Ascending aorta (tissue), 2 donors: ENCODE measurements at places on chromosomes 5 and 9. TPM values are rescaled to one million over a fixed set of nuclear protein-coding genes. Genes with fewer than 3 reads are reported as not detected.
A peak's percentile ranks its signal among the peaks of the same experiment; 100 is the strongest.

LVRN gene
- total RNA-seq, result 4.2 TPM

EQTN gene
- total RNA-seq, result not detected

STKLD1 gene
- total RNA-seq, result not detected

FBN2 gene
- total RNA-seq, result 0.11 TPM

LCN2 gene
- total RNA-seq, result not detected

SCAMP1 gene
- 15.0 TPM for total RNA-seq

DNA sequence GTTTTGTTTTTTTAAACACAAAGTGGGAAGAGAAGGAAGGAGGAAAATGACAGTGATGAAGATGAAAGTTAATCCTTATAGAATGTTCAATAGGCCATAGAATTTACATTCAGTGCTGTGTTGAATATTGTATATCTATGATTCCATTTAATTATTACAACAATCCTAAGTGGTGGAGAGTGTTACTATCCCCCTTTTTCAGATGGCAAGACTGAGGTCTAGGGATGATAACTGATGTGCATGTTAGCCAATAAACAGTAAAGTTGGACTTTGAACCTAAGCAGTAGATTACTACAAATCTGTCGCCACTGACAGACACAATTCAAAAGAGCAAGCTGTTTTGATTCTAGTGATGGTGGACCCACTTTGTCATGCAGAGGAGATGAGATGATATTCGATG lies 237.9 kb downstream of the ARHGAP26 start:
- no peaks in the 10 kb centered on the region for H3K36me3 ChIP-seq
- no peak for DNase-seq
- H3K4me1 ChIP-seq, result peaks cover 3% of the 10 kb centered on the region
- H3K27me3 ChIP-seq, result no peaks in the 10 kb centered on the region
- H3K4me3 ChIP-seq, result no peak overlapping the region

GRCh38 chr5:35436400-35437057 lies 181.1 kb upstream of the SPEF2 start:
- no peak overlapping the region for H3K4me3 ChIP-seq
- H3K27ac ChIP-seq, result no peak overlapping the region
- no peaks in the 10 kb centered on the region for H3K27me3 ChIP-seq
- H3K4me1 ChIP-seq, result no peaks in the 10 kb centered on the region

GRCh38 chr5:79130781-79131180 lies 19.2 kb downstream of the BHMT start:
- no peak overlapping the region for H3K27ac ChIP-seq
- DNase-seq, result no peak
- H3K36me3 ChIP-seq, result no peaks in the 10 kb centered on the region

DNA sequence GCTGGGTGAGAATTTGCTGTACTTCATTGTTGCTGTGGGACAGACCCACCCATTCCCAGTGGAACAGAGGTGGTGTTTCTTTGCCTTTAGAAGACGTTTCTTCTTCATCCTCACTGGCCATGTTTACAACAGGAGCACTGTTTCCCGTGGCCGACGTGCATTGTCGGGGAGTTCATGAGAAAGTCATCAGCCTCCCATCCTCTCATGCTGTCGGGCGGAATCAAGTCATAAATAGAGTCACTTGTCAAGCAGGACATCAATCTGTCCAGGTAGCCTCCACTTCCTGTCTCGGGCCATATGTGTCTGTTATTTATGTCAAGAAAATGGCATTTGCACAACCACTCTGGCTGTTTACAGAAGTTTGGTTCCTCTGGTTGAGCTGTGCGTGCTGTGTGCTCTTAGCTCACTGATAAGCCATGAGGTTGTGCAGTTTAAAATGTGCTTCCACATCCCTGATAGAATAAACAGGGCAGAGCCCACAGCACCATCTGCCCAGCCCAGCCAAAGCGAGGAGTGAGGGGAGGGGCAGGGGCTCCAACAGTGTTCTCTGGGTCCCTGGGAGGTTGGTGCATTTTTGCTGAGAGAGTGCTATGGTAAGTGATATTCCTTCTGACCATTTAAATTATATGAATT lies 401.9 kb upstream of the IRX2 start:
- DNase-seq, result no peak
- no peaks in the 10 kb centered on the region for H3K36me3 ChIP-seq
- no peak overlapping the region for H3K4me3 ChIP-seq
- no peaks in the 10 kb centered on the region for H3K4me1 ChIP-seq
- H3K27ac ChIP-seq, result no peak overlapping the region

- H3K36me3 ChIP-seq, result no peaks in the 10 kb centered on the region
- no peaks in the 10 kb centered on the region for H3K27me3 ChIP-seq
- no peak for DNase-seq
- no peak overlapping the region for H3K4me3 ChIP-seq
- no peak overlapping the region for H3K27ac ChIP-seq
- H3K4me1 ChIP-seq, result no peaks in the 10 kb centered on the region
Measured at GRCh38 chr5:136439367-136439766, 74.0 kb upstream of the TRPC7 start.

- no peak overlapping the region for H3K4me3 ChIP-seq
- H3K27me3 ChIP-seq, result no peaks in the 10 kb centered on the region
- H3K4me1 ChIP-seq, result no peaks in the 10 kb centered on the region
- DNase-seq, result no peak
- H3K36me3 ChIP-seq, result no peaks in the 10 kb centered on the region
Measured at GRCh38 chr9:107158321-107158720, 124.8 kb upstream of the RAD23B start.

DNA sequence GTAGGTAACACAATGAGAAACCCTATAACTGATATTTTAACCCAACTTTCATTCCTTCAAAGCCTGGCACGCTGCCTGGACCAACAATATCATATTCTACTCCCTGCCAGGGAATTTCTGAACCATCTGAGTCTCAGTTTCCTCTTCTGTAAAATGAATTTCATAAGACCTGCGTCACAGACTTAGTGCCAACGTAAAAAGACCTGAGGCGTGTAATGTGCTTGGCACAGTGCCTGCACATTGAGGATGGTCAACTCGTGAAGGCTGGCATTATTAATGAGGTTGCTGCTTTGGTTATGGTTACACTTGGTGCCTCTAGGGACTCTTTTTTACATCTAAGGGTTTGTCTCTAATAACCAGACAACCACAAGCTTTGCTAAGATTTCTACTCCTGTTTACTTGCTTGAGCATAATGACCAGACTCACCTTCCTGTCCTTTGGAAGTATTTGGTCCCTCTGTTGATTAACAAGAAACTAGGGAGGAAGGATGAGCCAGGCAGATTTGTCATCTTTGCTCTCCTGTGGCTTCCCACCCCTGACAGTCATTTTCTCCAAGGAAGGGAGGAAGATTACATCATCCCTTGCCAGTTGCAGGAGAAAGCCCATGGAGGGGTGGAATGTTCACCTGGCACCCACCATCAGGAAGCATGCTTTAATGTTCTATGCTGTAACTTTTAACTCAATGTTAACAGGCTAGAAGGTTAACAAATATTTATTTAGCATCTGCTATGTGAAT lies 79.0 kb downstream of the PAPPA start:
- no peak overlapping the region for H3K4me3 ChIP-seq
- H3K36me3 ChIP-seq, result peaks cover 9% of the 10 kb centered on the region
- no peak for DNase-seq
- H3K27me3 ChIP-seq, result no peaks in the 10 kb centered on the region
- H3K27ac ChIP-seq, result no peak overlapping the region

GRCh38 chr5:181223729-181224389 lies 778 bp downstream of the TRIM41 start:
- H3K4me3 ChIP-seq, result peak overlapping the region; percentile 79
- H3K27me3 ChIP-seq, result no peaks in the 10 kb centered on the region
- peak; percentile 81 for DNase-seq
- H3K4me1 ChIP-seq, result peaks cover 7% of the 10 kb centered on the region
- H3K27ac ChIP-seq, result peak overlapping the region; percentile 93

DNA sequence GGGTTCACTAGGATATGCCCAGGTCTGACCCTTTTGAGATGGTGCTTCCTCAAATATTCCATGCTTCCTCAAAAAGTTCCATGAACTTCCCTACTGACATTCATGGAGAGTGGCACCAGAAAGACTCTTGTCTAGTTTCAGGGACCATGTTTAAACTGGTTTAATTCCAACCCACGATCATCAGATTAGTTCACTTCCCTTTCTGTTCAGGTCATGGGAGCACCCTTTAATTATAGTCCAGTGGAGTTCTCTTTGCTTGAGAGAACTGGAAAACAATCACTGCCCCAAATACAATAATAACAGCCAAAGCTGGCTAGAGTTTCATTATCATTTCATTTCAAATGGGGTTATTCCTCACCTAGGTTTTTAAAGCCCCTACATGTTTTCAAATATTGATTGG lies 9.7 kb upstream of the ERBIN start:
- H3K4me1 ChIP-seq, result no peaks in the 10 kb centered on the region
- H3K4me3 ChIP-seq, result no peak overlapping the region
- no peak for DNase-seq
- H3K27ac ChIP-seq, result no peak overlapping the region
- no peaks in the 10 kb centered on the region for H3K27me3 ChIP-seq

DNA sequence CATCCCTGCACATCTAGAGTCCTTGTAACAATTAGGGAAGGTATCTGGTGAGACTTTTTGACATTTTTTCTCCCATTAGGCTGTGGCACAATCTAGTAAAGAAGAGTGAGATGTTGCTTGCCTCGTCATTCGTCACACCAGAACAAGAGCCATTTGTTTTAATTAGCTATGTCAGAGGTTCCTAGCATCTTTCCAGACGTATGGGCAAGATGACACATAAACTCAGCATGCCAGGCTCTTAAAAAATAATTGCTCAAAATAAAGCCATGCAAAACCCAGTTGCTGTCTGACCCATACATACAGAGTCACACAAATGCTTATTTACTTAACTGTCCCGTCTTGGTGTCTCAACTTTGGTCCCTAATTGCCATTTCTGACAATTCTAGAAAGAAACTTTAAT lies 125.9 kb downstream of the TRPM3 start:
- no peaks in the 10 kb centered on the region for H3K36me3 ChIP-seq
- DNase-seq, result no peak
- H3K4me1 ChIP-seq, result peaks cover 3% of the 10 kb centered on the region
- no peaks in the 10 kb centered on the region for H3K27me3 ChIP-seq

- no peak overlapping the region for H3K27ac ChIP-seq
- no peaks in the 10 kb centered on the region for H3K4me1 ChIP-seq
- no peaks in the 10 kb centered on the region for H3K36me3 ChIP-seq
- DNase-seq, result no peak
- no peaks in the 10 kb centered on the region for H3K27me3 ChIP-seq
- no peak overlapping the region for H3K4me3 ChIP-seq
Measured at GRCh38 chr9:77651203-77651602, 3.1 kb upstream of the GNA14 start.

GRCh38 chr5:143237664-143238063 lies 165.8 kb downstream of the NR3C1 start:
- DNase-seq, result no peak
- no peak overlapping the region for H3K4me3 ChIP-seq
- no peaks in the 10 kb centered on the region for H3K36me3 ChIP-seq
- no peak overlapping the region for H3K27ac ChIP-seq

GRCh38 chr5:92332039-92332438 lies 948.9 kb upstream of the ARRDC3 start:
- no peak for DNase-seq
- H3K36me3 ChIP-seq, result no peaks in the 10 kb centered on the region
- no peak overlapping the region for H3K27ac ChIP-seq
- H3K4me3 ChIP-seq, result no peak overlapping the region
- no peaks in the 10 kb centered on the region for H3K27me3 ChIP-seq

- H3K27me3 ChIP-seq, result no peaks in the 10 kb centered on the region
- H3K4me1 ChIP-seq, result no peaks in the 10 kb centered on the region
- H3K4me3 ChIP-seq, result no peak overlapping the region
- DNase-seq, result no peak
Measured at GRCh38 chr5:143431789-143432188, 28.3 kb upstream of the NR3C1 start.

DNA sequence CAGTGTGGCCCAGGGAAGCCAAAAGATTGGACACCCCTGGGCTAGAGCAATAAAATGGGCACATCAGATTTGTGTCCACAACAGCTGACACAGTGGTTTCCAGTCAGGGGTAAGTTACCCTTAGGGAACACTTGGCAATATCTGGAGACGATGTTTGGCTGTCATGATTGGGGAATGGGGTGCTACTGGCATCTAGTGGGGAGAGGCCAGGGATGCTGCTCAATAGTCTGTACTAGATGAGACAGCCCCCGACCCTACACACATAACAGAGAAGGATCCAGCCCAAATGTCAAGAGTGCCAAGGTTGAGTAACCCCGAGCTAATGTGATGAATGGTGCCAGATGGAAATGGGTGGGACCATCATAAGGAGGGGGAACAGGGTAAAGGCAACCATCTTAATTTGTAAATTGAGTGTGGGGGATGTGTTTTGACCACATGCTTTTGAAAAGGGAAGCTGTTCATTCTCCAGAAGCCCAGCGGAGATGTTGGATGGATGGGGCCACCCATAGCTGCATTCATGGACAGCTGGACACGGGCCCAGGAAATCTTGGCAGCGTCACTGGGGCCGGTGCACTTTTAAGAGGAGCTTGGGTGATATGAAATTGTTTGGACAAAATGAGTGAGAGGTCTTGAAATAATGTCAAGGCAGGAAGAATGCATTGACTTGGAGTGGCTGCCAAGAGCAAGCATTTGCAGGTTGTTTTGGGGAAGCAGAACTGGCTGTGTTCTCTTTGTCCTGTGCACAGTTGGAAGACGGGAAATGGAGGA lies 33.4 kb downstream of the SYK start:
- DNase-seq, result no peak
- H3K4me1 ChIP-seq, result no peaks in the 10 kb centered on the region
- H3K27me3 ChIP-seq, result no peaks in the 10 kb centered on the region
- no peak overlapping the region for H3K4me3 ChIP-seq
- no peaks in the 10 kb centered on the region for H3K36me3 ChIP-seq

- no peak overlapping the region for H3K4me3 ChIP-seq
- H3K4me1 ChIP-seq, result peaks cover 6% of the 10 kb centered on the region
- no peak for DNase-seq
- no peaks in the 10 kb centered on the region for H3K36me3 ChIP-seq
- H3K27ac ChIP-seq, result peak overlapping the region; percentile 47
Measured at GRCh38 chr5:88792144-88792840, 90.7 kb downstream of the MEF2C start.

- H3K36me3 ChIP-seq, result no peaks in the 10 kb centered on the region
- H3K27ac ChIP-seq, result no peak overlapping the region
- H3K4me3 ChIP-seq, result no peak overlapping the region
- H3K27me3 ChIP-seq, result no peaks in the 10 kb centered on the region
Measured at GRCh38 chr5:143542798-143543144, 139.3 kb upstream of the NR3C1 start.

- H3K27ac ChIP-seq, result no peak overlapping the region
- no peak overlapping the region for H3K4me3 ChIP-seq
- peaks cover 13% of the 10 kb centered on the region for H3K4me1 ChIP-seq
- H3K27me3 ChIP-seq, result no peaks in the 10 kb centered on the region
- DNase-seq, result no peak
Measured at GRCh38 chr5:137320056-137321045, 178.8 kb downstream of the SPOCK1 start.

DNA sequence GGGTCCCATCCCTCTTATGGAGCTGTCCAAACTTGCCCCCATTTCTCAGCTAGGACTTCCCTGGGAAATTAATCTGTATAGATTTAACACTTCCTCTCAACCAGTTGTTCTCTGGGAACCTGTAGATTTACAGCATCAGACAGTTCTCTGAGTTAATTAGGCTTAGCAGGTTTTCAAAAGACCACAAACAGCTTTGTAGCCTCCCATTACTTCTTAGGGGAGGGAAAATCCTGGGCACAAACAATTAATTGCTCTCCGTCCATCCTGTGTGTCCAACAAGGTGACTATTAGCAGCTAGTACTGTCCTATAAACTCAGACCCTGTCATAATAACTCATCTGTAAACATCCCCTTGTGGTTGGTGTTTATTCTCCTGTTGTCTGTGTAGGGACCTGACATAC lies 197.9 kb downstream of the GOLPH3 start:
- H3K4me1 ChIP-seq, result no peaks in the 10 kb centered on the region
- H3K36me3 ChIP-seq, result no peaks in the 10 kb centered on the region
- H3K4me3 ChIP-seq, result no peak overlapping the region
- H3K27ac ChIP-seq, result no peak overlapping the region
